Chondrocyte (in vitro differentiated cells): ENCODE measurements at places on chromosomes 2 and 18. TPM values are rescaled to one million over a fixed set of nuclear protein-coding genes. Genes with fewer than 3 reads are reported as not detected.

GRCh38 chr2:3041841-3042600, 335.6 kb downstream of the EIPR1 start:
- peaks cover 27% of the 10 kb centered on the region for H3K4me1 ChIP-seq
- no peak for DNase-seq
- no peak overlapping the region for H3K4me3 ChIP-seq
- no peaks in the 10 kb centered on the region for H3K36me3 ChIP-seq

DNA sequence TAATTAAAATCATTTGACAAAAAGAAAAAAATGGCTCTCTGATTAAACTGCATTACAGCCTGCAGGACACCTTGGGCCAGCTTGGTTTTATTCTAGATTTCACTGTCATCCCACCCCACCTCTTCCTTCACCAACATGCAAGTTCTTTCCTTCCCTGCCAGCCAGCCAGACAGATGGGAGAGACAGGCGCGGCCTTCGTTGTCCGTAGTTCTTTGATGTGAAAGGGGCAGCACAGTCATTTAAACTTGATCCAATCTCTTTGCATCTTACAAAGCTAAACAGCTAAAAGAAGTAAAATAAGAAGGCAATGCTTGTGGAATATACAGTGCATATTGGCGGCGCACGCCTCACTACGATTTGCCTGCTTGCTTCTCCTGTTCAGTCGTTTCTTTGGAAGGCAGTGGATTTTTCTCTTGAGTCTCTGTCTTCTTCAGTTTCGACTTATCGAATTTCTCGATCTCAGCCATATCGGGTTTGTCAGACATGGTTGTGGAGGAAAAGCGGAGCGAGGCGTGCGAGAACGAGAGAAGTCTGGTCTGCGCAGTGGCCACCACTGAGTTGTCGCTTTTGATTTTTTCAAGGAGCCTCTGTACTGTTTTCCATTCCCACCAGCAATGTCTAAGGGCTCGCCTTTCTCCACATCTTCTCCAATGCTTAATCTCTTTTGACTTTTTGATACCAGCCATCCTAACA, 22.4 kb downstream of the COLEC11 start:
- no peaks in the 10 kb centered on the region for H3K27me3 ChIP-seq
- peaks cover 3% of the 10 kb centered on the region for H3K36me3 ChIP-seq
- no peak overlapping the region for H3K4me3 ChIP-seq
- peaks cover 7% of the 10 kb centered on the region for H3K4me1 ChIP-seq
- DNase-seq: no peak
- no peak overlapping the region for H3K27ac ChIP-seq

GRCh38 chr2:156001851-156002250, 330.7 kb downstream of the NR4A2 start:
- no peaks in the 10 kb centered on the region for H3K36me3 ChIP-seq
- H3K4me1 ChIP-seq: no peaks in the 10 kb centered on the region
- H3K27me3 ChIP-seq: no peaks in the 10 kb centered on the region
- DNase-seq: no peak
- no peak overlapping the region for H3K4me3 ChIP-seq
- no peak overlapping the region for H3K27ac ChIP-seq

DNA sequence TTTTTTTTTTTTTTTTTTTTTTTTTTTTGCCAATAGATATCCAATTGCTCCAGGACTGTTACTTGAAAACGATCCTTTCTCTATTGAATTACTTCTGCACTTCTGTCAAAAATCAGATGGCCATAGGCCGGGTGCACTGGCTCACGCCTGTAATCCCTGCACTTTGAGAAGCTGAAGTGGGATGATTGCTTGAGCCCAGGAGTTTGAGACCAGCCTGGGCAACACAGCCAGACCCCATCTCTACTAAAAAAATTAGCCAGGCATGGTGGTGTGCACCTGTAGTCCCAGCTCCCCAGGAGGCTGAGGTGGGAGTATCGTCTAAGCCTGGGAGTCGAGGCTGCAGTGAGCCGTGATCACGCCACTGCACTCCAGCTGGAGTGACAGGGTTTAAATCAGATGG, 4.3 kb upstream of the CHCHD5 start:
- H3K36me3 ChIP-seq: peaks cover 9% of the 10 kb centered on the region
- H3K27ac ChIP-seq: no peak overlapping the region

- H3K36me3 ChIP-seq: no peaks in the 10 kb centered on the region
- no peak for DNase-seq
- peaks cover 8% of the 10 kb centered on the region for H3K4me1 ChIP-seq
- H3K27ac ChIP-seq: no peak overlapping the region
These were observed 33.4 kb downstream of the ITGA6 start for GRCh38 chr2:172460780-172461201.

DNA sequence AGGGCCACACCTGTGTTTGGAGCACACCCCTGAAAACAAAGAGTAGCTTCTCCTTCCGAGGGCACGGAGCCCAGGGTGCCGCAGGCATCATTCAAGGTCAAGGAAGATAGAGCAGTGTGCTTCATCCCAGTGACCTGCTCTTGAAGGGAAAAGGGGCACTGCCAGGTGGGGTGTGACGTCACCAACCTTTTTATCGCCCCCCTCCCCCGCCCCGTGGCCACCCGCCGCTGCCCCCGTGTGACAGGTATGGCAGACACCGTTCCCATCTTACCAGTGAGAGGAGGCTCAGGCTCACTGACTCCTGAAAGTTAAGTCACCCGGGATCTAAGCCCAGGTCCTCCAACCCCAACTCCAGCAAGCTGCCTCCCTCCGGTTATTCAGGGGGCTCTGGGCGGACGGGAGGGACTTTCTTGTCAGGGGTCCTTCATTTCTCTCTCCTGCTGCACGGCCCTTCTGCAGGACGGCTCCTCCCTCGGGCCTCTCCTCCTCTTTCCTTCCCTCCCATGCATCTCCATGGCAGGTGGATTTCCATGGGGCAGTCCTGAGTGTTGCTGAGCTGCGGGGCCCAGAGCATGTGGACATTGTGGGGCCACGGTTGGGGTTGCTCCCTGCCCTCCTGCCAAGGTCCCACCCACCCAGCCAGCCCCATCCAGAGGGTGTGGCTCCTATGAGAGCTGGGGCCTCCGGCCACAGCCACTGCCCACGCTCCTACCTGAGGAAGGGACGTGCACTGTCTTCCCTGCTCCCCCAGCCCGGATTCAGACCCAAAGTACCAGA, 114.1 kb upstream of the HDAC4 start:
- no peaks in the 10 kb centered on the region for H3K36me3 ChIP-seq
- H3K4me3 ChIP-seq: no peak overlapping the region
- H3K27ac ChIP-seq: no peak overlapping the region

DNA sequence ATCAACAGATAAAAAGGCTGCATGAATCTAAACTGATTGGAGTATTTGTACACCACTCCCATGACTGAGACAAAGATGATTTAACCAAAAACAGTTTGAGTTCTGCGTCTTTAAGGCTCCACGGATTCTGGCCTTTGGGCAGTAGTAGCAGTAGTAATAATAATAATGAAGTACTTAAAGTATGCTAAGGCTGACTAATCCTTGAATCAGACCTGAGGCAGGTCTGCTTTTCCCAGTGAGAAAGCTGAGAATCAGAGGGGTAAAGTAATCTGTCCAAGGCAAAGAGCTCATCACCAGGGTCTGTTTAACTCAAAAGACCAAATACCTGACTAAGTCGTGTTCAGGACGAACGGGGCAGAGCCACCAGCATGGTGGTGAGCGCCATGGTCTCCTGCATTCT, 61.4 kb downstream of the ID2 start:
- no peaks in the 10 kb centered on the region for H3K27me3 ChIP-seq
- H3K4me1 ChIP-seq: peaks cover 14% of the 10 kb centered on the region
- H3K36me3 ChIP-seq: peaks cover 8% of the 10 kb centered on the region
- H3K4me3 ChIP-seq: no peak overlapping the region
- no peak for DNase-seq
- H3K27ac ChIP-seq: no peak overlapping the region

- H3K4me3 ChIP-seq: no peak overlapping the region
- no peak overlapping the region for H3K27ac ChIP-seq
- no peaks in the 10 kb centered on the region for H3K4me1 ChIP-seq
- H3K36me3 ChIP-seq: no peaks in the 10 kb centered on the region
- DNase-seq: no peak
These were observed 105.3 kb upstream of the TTN start for GRCh38 chr2:178912416-178913048.

GRCh38 chr2:38610851-38611801, 8.4 kb upstream of the HNRNPLL start:
- no peaks in the 10 kb centered on the region for H3K27me3 ChIP-seq
- H3K27ac ChIP-seq: no peak overlapping the region
- H3K36me3 ChIP-seq: no peaks in the 10 kb centered on the region

GRCh38 chr2:11955314-11955713, 208.9 kb downstream of the LPIN1 start:
- no peak overlapping the region for H3K4me3 ChIP-seq
- H3K27ac ChIP-seq: no peak overlapping the region

- DNase-seq: no peak
- H3K27ac ChIP-seq: no peak overlapping the region
- H3K4me1 ChIP-seq: peaks cover 32% of the 10 kb centered on the region
- H3K27me3 ChIP-seq: peaks cover 3% of the 10 kb centered on the region
- no peaks in the 10 kb centered on the region for H3K36me3 ChIP-seq
These were observed 96.6 kb downstream of the TMEM17 start for GRCh38 chr2:62409442-62409841.

- no peak for DNase-seq
- peaks cover 11% of the 10 kb centered on the region for H3K4me1 ChIP-seq
- H3K27me3 ChIP-seq: peaks cover 3% of the 10 kb centered on the region
- no peak overlapping the region for H3K4me3 ChIP-seq
- no peak overlapping the region for H3K27ac ChIP-seq
These were observed 833.2 kb upstream of the CHAC2 start for GRCh38 chr2:52934323-52934898.

- H3K27me3 ChIP-seq: no peaks in the 10 kb centered on the region
- no peaks in the 10 kb centered on the region for H3K36me3 ChIP-seq
- no peak overlapping the region for H3K4me3 ChIP-seq
These were observed 1.9 kb upstream of the PROM2 start for GRCh38 chr2:95272299-95272751.

DNA sequence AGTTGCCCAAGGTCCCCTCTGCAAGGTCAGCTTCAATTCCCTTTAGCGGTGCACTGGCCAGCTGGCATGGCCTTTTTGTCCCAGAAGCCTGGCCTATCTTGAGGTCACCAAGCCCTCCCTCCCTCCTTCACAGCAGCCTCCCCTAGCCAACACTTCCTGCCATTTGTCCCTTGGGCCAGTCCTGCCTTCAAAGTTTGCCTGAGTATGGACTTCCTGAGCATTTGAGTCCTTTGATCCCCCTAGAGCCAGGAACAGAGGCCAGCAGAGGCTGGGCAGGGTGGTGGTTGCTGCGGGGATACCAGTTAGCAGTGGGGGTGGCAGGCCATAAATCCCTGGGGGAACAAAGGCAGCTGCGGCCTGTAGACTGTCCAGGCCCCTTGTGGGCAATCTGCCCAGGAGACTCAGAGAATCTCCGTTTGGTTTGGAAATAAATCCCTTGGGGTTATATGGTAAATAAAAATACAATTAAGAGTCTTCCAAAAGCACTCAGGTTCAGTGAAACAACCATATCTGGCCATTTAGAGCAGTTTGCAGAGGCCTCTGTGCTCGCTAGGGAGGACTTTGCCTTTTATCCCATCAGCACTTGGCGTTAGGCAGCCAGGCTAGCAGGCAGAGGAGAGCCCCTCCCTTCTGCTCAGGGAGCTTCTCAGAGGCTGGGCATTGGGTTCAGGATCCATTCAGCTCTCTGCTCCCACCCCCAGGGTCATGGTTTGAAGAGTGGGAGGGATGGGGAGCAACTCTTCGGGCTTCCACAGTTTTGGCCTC, 3.1 kb upstream of the HES6 start:
- DNase-seq: peak; percentile 51
- no peak overlapping the region for H3K4me3 ChIP-seq
- H3K27me3 ChIP-seq: no peaks in the 10 kb centered on the region
- peaks cover 17% of the 10 kb centered on the region for H3K4me1 ChIP-seq

DNA sequence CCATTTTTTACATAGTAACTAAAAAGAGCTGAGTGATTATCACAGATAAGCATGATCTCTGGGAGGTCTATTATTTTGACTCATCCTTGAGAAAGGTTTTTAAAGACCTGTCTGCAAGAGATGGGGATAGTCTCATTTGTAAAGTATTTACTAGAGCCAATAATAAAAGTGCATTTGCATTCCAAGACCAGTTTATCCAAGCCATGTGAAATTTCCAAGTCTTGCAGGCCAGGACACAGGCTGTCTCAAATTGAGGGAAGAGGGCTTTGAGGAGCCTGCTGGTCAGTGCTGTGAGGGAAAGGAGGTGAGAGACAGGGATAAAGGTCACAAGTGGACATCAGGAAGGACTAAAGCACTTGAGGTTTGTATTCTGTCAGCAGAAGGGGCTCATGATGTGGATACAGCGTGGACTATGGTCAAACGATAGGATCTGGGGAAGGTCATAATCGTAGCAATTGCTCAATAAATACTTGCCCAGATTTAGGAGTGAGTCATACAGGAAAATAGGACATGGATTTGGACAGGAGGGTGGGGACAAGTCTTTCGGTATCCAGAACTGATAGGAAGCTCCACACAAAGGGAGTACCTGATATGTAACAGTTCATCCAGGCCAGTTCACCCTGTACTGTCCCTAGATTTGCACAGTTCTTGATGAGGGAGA, 6.6 kb upstream of the CDH2 start:
- H3K36me3 ChIP-seq: no peaks in the 10 kb centered on the region
- H3K4me3 ChIP-seq: no peak overlapping the region
- peaks cover 11% of the 10 kb centered on the region for H3K4me1 ChIP-seq
- H3K27ac ChIP-seq: no peak overlapping the region
- DNase-seq: no peak
- H3K27me3 ChIP-seq: no peaks in the 10 kb centered on the region

- H3K36me3 ChIP-seq: no peaks in the 10 kb centered on the region
- peak overlapping the region; percentile 73 for H3K27ac ChIP-seq
- H3K27me3 ChIP-seq: no peaks in the 10 kb centered on the region
- no peak overlapping the region for H3K4me3 ChIP-seq
- no peak for DNase-seq
These were observed 86.4 kb downstream of the TCF4 start for GRCh38 chr18:55501579-55501978.

- H3K27me3 ChIP-seq: no peaks in the 10 kb centered on the region
- no peak overlapping the region for H3K4me3 ChIP-seq
- peaks cover 2% of the 10 kb centered on the region for H3K36me3 ChIP-seq
- H3K4me1 ChIP-seq: no peaks in the 10 kb centered on the region
- H3K27ac ChIP-seq: no peak overlapping the region
These were observed 42.1 kb downstream of the IMPA2 start for GRCh38 chr18:12023375-12023774.

The GPR39 gene
- total RNA-seq: 0.20 to 0.31 TPM in 2 of 3 replicates, not detected in the other

The SOX11 gene
- total RNA-seq: 31.6 to 46.6 TPM (median 32.1 TPM) in 3 replicates

The NEU2 gene
- total RNA-seq: not detected in 3 replicates

The RAPH1 gene
- 58.9 to 71.6 TPM (median 71.5 TPM) in 3 replicates for total RNA-seq

The OST4 gene
- total RNA-seq: 473 to 494 TPM (median 478 TPM) in 3 replicates

The IMP4 gene
- total RNA-seq: 43.5 to 50.1 TPM (median 48.4 TPM) in 3 replicates
